ENCODE measurements at places on chromosomes 16 and 17. TPM values are rescaled to one million over a fixed set of nuclear protein-coding genes. Genes with fewer than 3 reads are reported as not detected.

DNA sequence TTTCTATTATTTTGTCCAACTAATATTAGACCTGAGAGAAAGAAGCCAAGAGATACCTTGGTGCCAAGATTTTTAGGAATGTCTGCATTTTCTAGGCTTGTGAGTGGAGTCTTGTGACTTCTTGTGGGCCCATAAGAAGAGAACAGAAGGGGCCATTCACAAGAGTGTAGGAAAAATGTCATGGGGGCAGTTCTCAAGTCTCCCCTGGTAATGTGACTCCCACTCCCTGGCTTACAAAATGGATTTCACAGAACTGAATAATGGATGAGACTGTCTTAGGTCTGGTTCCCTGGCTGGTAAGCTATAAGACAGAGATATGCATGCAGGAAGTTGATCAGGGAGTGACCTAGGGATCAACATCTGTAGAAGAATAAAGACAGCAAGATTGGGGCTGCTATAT lies 181.3 kb downstream of the CBLN1 start:
- no peak overlapping the region for H3K27ac ChIP-seq
- H3K4me3 ChIP-seq, result no peak overlapping the region
- no peak for DNase-seq
- no peaks in the 10 kb centered on the region for H3K36me3 ChIP-seq
- H3K4me1 ChIP-seq, result no peaks in the 10 kb centered on the region

DNA sequence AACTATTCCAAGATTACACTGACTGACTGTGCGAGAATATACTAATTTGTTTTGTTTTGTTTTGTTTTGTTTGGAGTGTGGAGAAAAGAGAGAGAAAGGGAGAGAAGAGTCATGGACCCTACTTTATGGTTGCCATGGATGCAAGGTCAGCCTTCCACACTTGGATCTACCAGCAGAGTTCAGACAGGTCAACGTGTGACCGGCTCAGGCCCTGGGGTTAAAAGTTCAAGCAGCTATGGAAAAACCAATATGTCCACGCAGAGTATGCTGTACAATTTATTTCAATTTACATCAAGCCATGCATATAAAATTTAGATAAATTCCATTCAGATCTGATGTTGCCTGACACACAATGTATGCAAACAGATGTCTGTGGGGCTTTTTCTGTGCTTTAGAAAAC lies 122.8 kb downstream of the SKAP1 start:
- H3K4me1 ChIP-seq, result peaks cover 7% of the 10 kb centered on the region
- peaks cover 9% of the 10 kb centered on the region for H3K36me3 ChIP-seq

GRCh38 chr17:15890279-15890892 lies 54.5 kb upstream of the ADORA2B start:
- H3K36me3 ChIP-seq, result peaks cover 1% of the 10 kb centered on the region
- H3K4me1 ChIP-seq, result peaks cover 19% of the 10 kb centered on the region
- DNase-seq, result no peak
- no peak overlapping the region for H3K27ac ChIP-seq
- peaks cover 2% of the 10 kb centered on the region for H3K27me3 ChIP-seq

Gene TMEM204
- 72.0 TPM for total RNA-seq
